A549 (cell line): ENCODE measurements at places on chromosomes 3 and 15.

GRCh38 chr15:53627279-53627678 is 132.2 kb downstream of the WDR72 start:
- DNase-seq, result no peak

- DNase-seq, result no peak
Measured at GRCh38 chr3:66795365-66795764, 202.7 kb upstream of the KBTBD8 start.

GRCh38 chr3:94221829-94222228 is 159.0 kb downstream of the NSUN3 start:
- no peak for DNase-seq

DNA sequence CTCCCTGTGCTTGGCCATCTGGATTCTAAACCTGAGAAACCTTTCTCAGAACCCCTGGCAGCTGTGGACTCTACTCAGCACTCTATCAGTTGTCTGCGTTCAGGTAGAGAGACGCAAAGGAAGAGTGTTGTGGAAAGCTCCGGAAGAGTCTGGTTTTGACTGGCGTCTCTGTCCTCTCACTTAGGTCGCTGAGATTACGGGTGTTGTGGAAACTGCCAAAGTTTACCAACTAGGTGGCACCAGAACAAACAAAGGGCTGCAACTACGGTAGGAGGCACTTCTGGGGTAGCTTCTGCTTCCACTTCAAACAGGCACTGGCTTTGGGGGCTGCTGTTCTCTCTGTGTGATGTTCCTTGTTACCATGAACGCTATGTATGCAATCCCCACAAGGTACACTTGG is 19.2 kb upstream of the ITPKA start:
- no peak for DNase-seq

GRCh38 chr3:193498215-193498614 is 56.5 kb downstream of the ATP13A4 start:
- no peak for DNase-seq

- DNase-seq, result no peak
Measured at GRCh38 chr3:56800832-56801661, 702 bp downstream of the ARHGEF3 start.

DNA sequence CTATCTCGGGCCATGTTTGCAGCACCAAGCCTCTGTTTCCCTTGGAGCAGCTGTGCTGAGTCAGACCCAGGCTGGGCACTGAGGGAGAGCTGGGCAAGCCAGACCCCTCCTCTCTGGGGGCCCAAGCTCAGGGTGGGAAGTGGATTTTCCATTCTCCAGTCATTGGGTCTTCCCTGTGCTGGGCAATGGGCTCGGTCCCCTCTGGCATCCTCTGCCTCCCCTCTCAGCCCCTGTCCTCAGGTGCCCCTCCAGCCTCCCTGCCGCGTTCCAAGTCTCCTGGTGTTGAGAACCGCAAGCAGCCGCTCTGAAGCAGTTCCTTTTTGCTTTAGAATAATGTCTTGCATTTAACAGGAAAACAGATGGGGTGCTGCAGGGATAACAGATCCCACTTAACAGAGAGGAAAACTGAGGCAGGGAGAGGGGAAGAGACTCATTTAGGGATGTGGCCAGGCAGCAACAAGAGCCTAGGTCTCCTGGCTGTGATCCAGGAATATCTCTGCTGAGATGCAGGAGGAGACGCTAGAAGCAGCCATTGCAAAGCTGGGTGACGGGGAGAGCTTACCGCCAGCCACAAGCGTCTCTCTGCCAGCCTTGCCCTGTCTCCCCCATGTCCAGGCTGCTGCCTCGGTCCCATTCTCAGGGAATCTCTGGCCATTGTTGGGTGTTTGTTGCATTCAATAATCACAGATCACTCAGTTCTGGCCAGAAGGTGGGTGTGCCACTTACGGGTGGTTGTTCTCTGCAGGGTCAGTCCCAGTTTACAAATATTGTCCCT is 1.2 kb downstream of the RHO start:
- DNase-seq, result no peak

DNA sequence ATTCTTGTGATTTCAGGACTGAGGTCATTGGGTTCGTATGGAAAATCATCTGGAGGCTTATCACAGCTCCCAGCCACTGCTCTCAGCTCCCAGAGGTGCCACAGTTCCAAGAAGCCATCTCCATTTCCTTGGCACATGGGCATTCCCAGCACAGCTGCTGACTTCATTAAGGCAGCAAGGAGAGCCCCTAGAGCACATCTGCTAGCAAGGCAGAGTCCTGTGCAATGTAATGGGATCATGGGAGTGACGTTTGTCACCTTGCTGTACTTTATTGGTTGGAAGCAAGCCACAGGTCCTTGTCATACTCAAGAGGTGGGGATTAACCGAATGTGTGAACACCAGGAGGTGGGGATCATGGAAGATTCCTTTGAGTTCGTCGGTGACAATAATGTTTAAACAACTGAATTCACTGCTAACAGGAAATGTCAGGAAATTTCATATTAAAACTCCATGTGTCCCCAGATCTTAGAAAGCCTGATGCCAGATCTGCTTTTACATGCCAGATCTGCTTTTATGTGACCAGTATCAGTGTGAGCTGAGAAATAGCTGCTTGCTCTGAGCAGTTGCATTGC is 148.8 kb downstream of the GABRG3 start:
- DNase-seq, result no peak

DNA sequence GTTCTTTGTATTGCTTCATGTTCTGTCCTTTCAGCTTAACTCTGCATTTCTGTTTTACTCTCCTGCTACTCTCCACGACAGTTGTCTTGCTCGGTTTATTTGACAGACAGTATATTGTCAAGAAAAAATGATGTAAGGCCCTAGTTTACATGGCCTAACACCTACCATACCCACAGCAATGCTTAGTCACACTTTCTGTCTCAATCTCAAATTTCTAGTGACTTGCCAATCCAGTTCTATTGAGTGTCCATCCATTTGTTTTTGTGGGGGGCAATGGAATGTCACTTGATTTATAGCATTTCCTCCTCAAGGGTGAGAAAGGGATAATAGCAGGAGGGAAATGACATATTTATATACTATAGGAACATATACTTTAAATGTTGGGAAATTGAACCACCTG is 676.2 kb downstream of the NAALADL2 start:
- DNase-seq, result no peak

DNA sequence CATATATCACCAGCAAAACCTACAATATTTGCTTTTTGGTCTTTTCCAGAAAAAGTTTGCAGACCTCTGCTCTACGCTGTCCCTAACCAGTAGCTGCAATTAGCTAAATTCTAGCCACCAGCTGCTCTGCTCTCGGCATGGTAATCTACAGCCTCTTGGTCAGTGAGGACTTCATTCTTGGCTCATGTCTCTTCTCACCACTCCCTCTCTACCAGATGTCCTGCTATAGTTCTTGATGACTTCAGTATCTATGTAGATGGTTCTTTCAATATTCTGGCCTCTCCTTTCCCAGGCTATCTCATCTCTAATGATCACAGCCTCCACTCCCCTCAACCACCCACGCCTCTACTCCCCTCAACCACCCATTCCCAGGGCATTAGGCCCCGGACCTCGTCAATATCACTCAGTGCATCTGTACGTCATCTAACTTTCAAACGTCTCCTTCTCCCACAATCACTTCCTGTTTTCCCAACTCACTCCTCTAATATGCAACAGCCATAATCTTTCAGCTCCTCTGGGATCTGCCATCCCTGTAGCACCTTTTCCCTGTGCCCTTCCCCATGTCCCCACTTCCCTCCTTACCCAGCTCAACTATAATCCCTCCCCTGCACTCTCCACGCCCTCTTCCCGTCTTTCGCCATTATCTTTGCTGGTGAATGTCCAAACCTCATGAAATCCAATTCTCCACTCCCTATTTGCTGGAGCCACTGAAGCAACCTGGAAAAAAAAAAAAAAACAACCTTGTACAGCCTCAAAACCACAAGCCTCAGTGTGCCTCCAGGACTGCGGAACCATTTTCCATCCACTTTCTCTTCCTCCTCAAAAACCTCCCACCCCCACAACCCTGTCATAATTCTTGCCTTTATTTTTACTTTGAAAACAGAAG is 429.4 kb upstream of the PROK2 start:
- no peak for DNase-seq

DNA sequence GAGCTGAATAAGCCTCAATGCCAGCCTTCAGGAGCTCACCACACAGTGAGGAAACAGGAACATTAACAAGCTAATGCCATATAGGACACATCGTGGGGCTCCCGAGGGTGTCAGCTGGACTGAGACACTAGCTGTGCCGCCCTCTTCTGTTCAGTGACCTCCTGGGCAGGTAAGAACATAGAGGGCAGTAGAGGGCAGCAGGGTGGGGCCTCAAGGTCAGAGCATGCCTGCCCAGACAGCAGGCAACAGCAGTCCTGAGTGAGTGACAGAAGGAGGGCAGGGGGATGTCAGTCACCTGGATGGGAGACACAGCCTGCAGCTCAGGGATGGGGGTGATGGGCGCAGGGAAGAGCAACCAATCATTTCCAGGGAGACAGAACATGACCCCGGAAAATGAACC is 15.5 kb downstream of the NTRK3 start:
- no peak for DNase-seq

GRCh38 chr15:41462084-41462795 is 31.4 kb upstream of the ITPKA start:
- no peak for DNase-seq

DNA sequence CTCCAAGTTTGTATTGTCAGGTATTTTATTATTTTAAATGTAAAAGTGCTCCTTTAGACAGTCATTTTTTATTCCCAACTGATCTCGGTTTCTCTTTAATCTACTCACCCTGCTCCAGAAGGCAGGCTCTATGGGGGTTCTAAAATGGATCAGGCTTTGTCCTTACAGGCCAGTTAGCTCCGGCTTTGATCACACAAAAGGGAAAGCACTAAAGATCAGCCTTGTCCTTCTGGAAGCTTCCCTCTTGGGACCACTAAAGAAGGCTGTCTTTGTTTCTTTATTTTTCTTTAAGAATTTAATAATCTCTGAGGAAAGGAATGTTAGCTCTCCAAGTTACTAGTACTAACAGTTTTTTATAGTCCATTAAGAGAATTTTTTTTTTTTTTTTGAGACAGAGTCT is 560.5 kb upstream of the ZNF717 start:
- no peak for DNase-seq

GRCh38 chr3:108175352-108175751 is 46.9 kb downstream of the IFT57 start:
- DNase-seq, result no peak

- DNase-seq, result no peak
Measured at GRCh38 chr3:4740397-4741105, 238.7 kb upstream of the BHLHE40 start.

- no peak for DNase-seq
Measured at GRCh38 chr3:144487011-144487410, 515.4 kb downstream of the DIPK2A start.

GRCh38 chr3:80543154-80543553 is 775.4 kb upstream of the ROBO1 start:
- no peak for DNase-seq

- no peak for DNase-seq
Measured at GRCh38 chr3:24154781-24155180, 209.7 kb downstream of the NR1D2 start.

GRCh38 chr3:31911124-31911523 is 69.9 kb downstream of the OSBPL10 start:
- no peak for DNase-seq

GRCh38 chr15:89490081-89490813 is 6.1 kb downstream of the RHCG start:
- DNase-seq, result no peak

GRCh38 chr15:29418931-29419330 is 149.3 kb upstream of the NSMCE3 start:
- DNase-seq, result no peak

GRCh38 chr3:103693831-103694230 is 1259.0 kb downstream of the ZPLD1 start:
- DNase-seq, result no peak

DNA sequence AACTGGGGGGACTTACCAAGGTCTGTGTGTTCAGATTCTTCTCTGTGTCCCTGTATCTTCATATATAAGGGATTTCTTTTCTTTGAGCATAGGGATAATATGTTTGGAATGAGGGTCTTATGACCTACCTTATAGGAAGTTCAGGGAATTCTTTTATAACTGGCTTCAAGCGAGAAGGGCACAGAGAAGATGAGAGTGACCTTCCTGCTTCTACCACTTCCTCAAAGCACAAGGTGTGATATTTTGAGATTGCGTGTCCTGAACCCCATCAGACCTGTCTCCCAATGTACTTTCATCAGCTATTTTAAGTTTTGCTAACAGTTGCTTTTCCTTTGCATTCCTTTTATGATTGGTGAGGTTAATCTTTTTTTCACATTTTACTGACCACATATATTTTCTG is 3.1 kb upstream of the PSMD6 start:
- no peak for DNase-seq

GRCh38 chr3:50330330-50330729 is 2.3 kb upstream of the TUSC2 start:
- DNase-seq, result no peak
